ENCODE measurements at places on chromosomes 5 and 9.

DNA sequence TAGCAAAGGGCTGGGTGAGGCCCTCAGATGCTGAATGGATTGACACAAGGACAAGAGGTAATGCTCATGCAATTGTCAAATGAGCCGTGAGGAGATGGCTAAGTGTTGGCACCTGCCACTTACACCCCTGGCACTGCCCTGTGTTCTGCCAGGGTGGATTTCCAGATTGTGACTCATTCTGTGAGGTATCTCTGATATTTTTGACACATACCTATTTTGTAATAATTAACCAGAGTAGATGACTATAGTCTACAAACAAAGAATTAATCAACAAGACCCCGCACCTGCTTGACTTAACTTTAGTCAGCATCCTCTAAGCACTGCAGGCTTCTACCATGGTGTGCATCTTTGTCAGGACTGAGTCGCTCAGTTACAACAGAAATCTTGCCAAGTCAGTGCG lies 200.8 kb downstream of the DIRAS2 start:
- DNase-seq = no peak

GRCh38 chr9:94952565-94953373 lies 226.3 kb downstream of the AOPEP start:
- DNase-seq = no peak

GRCh38 chr5:39377613-39378012 lies 13.3 kb upstream of the C9 start:
- DNase-seq = no peak

DNA sequence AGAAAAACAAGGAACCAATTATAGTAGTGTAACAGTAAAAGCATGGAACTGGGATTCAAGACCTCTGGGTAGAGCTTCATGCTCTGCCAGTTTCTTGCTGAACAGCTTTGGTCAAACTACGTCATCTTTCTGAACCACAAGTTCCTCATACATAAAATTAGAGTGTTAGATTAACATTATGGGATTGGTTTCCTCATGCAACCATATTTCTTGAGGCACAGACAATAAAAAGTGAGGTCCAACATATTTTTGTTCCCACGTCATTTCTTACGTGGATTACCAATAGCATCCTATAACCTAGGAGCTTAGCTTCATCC lies 354.8 kb downstream of the TMEM232 start:
- DNase-seq = no peak

DNA sequence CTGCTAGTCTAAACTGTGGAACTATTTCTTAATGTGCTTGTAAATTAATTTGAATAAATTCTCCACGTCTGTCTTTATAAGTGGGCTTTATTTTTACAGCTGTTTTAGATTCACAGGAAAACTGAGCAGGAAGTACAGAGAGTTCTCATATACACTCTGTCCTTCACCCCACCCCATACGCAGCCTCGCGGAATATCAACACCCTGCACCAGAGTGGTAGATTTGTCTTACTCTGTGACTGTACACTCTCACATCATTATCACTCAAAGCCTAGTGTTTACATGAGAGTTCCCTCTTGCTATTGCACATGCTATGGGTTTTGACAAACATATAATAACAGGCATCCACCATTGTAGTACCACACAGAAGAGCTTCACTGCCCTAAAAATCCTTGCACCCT lies 179.7 kb upstream of the DAB2 start:
- no peak for DNase-seq

GRCh38 chr9:89553451-89554010 lies 51.3 kb upstream of the GADD45G start:
- no peak for DNase-seq

DNA sequence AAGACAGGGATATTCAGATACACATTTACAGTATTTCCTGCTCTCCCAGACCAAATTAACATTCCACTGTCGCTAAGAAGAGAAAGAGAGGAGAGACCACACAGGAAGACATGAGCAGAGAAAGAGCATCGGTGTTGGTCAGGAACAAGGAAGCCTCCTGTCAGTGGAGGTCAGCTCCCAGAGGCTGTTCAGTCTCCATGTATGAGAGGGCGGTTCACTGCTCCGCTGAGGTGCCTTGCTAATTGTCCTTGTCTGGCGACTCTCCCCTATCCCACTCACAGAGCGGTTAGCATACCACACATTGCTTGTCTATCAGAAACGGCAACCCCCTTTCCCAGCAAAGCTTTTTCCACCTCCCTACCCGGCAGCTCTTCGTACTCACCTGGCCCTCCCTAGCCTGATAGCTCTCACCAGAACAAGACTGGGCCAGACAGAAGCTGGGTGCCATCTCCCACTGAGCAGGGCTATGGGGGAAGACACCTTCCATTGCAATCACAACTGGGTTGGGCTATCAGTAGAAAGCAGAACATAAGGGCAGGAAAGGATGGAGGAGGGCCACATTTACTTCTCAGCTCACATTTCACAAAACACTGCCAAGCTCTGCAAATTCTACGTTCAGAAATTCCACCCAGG lies 58.6 kb upstream of the LMNB1 start:
- DNase-seq = no peak

DNA sequence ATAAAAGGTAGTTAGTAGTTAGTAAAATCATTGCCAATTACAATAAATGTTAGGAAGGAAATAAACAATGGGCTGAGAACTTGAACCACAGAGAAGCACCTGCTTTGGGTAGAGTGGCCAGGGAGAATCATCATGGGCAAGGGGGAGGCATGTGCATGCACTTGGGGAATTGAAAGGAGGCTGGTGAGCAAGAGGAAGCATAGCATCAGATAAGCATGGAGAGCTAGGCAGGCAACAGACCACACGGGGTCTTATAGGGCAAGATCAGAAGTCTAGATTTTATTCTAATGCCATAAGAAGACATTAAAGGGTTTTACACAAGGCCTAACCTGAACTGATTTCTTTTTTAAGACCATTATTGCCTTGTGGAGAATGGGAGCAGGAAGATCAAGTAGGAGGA lies 93.4 kb downstream of the PIP5K1B start:
- no peak for DNase-seq

DNA sequence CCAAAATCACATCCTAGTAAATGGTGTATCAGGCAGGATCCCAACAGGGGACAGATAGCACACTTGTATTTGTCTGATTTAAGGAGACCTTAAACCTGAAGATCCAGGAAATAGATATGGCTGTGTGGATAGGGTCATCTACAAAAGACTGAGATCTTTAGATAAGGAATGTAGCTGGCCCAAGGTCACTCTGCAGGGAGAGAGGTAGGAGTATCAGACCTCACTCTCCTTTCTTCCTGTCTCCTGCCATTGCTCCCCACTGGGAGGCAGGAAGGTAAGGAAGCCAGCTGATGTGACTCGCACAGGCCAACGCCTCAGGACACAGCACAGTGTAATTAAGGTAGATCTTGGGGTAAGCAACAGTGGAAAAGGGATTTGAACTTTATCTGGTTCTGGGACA lies 85.8 kb downstream of the PLPPR1 start:
- DNase-seq = no peak

GRCh38 chr9:81604306-81605169 lies 84.8 kb downstream of the TLE1 start:
- no peak for DNase-seq

- DNase-seq = peak; percentile 17
These were observed 13.8 kb downstream of the TMEM267 start for GRCh38 chr5:43469671-43470391.

- DNase-seq = peak; percentile 79
These were observed 25.3 kb downstream of the ZDHHC11B start for GRCh38 chr5:759111-759751.

- DNase-seq = no peak
These were observed 119.5 kb upstream of the LMX1B start for GRCh38 chr9:126494264-126494663.

DNA sequence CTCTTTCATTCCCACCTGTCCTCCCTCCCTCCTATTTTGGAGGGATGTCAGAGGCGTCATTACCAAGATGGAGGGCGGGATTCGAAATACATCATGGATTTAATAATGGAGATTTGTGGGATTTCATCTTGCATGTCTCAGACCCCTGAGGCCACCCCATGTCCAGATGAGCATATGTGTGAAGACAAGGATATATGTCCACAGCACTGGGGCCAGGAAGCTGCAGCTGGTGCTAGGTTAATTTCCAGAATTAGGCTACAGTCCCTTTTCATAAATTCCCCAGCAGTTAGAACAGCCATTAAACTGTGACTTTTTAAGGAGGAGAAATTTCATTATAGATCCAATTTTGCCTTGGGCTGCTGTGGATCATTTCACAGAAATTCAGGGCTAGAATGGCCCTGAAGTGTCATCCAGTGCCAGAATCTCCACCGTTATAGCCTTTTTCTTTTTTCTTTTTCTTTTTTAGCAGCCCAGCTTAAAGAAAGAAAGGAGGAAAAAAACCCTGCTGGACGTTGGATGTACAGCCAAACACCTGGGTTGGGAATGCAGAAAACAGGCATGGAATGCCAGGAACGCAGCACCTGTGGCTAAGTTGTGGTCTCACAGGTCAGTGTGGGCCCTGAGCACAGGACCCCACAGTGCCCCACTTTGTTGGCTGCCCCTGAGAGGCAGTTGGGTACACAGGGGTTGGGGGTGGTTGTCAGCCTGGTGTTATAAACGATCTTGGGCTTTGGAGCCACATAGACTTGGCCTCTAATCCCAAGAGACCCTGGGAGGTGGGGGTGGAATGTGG lies 50.2 kb upstream of the CXCL14 start:
- DNase-seq = no peak

- DNase-seq = no peak
These were observed 36.6 kb upstream of the MYOT start for GRCh38 chr5:137831105-137831504.

DNA sequence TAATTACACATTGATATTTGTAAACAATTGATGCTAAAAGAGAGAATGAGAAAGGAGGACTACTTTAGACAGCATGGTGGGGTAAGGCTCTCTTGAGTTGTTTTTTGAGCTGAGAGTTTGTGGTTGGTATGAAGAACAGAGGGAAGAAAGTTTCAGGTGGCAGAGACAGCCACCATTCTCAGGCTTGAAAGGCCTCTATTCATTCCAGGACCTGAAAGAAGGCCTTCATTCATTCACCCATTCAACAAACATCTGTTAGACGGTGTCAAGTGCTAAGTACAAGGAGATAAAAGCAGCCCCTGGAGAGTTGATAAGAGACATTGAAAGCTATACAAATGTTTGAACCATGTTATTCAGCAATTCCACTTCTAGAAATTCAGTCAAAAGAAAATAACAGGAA lies 21.7 kb upstream of the ADAM19 start:
- DNase-seq = no peak

- no peak for DNase-seq
These were observed 108.4 kb downstream of the PSD2 start for GRCh38 chr5:139903795-139904565.

DNA sequence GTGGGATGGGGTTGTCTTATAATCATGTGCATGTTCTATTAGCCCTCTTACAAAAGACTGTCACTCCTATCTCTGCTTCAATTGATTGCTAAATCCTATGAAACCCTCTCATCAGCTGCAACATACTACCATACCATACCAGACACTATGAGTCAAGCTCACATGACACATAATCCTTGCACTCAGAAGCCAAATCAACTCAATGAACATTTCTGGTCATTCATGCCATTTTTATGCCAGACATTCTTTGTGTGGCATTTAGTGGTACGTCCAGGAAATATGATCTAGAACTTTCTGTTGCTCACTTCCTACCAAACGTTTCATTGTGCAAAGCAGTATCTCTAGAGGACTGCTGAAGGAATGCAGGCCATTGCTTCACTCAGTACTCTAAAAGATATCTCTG lies 159.2 kb upstream of the GNA14 start:
- no peak for DNase-seq

- no peak for DNase-seq
These were observed 213.0 kb downstream of the ROR2 start for GRCh38 chr9:91736898-91737601.

DNA sequence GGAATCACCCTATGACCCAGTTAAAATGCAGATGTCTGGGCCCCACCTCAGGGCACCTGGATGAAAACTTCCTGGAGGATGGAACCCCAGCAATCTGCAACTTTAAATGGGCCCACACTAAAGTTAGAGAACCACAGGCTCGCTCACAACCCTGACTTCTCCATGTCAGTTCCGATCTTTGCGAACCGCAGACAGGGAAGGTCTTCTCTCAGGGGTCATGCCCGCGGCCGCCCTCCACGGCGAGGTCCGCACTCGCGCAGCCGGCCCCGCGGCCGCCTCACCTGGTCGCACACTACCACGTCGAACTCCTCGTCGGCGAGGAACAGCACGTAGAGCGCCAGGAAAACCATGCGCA lies 499 bp downstream of the ALG2 start:
- no peak for DNase-seq

DNA sequence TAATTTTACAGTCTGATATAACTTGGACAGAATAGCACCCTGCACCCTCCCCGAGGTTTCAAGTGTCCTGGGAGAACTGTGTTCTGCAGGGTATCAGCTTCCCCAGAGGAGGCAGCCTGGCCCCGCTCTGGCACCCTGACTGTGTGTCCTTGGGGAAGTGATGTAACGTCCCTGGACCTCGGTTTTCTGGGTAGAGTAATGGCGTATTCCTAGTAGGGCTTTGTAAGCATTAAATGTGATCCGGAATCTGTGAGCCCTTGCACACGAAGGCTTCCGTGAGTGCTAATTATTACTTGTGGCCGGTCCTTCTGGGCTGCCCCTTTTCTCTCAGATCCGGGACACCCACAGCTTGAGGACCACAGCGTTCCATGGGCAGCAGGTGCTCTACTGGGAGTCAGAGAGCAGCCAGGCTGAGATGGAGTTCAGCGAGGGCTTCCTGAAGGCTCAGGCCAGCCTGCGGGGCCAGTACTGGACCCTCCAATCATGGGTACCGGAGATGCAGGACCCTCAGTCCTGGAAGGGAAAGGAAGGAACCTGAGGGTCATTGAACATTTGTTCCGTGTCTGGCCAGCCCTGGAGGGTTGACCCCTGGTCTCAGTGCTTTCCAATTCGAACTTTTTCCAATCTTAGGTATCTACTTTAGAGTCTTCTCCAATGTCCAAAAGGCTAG lies 1.0 kb upstream of the CACFD1 start:
- no peak for DNase-seq

GRCh38 chr5:173637340-173637739 lies 20.9 kb upstream of the BOD1 start:
- DNase-seq = no peak

DNA sequence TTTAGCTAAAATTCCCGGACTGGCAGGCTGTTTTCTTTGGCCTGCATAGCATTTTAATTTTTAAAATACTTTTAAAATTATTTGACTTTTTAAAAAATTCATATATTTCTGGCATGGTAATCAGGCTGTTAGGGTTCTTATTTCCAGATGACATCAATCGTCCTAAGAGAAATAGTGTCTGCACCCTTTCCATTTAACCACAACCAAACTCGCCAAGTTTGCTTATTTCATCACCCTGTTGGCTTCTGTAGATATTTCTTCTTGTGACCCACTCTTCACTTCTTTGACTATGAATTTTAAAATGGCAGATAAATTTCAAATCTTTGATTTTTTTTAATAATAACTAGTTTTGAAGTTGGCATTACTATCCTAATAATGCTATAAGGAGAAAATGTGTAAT lies 675.7 kb upstream of the FTMT start:
- no peak for DNase-seq

DNA sequence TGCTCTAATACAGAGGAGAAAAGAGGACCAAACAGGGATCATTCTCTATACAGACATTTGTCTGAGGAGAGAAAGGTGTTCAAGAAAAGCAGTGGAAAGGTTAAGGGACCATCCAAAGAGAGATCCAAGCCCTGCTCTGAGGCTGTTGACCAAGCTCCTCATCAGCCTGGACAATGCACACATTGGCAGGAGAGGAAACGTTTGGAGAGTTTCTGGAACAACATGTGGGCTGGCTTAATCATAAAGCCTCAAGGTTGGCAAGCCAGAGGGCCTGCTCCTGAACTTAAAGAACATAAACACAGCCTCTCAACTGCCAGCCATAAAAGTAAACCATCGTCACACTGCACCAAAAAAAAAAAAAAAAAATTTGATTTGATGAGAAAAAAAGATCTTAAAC lies 184.4 kb upstream of the SLC12A2 start:
- DNase-seq = no peak
